ENCODE measurements at places on chromosomes 2 and 18. TPM values are rescaled to one million over a fixed set of nuclear protein-coding genes. Genes with fewer than 3 reads are reported as not detected.
A peak's percentile ranks its signal among the peaks of the same experiment; 100 is the strongest.

The DAPL1 gene
- not detected for total RNA-seq

- peaks cover 7% of the 10 kb centered on the region for H3K27me3 ChIP-seq
- no peak for DNase-seq
- H3K36me3 ChIP-seq: no peaks in the 10 kb centered on the region
Measured at GRCh38 chr2:98350411-98350810, 4.2 kb downstream of the CNGA3 start.

DNA sequence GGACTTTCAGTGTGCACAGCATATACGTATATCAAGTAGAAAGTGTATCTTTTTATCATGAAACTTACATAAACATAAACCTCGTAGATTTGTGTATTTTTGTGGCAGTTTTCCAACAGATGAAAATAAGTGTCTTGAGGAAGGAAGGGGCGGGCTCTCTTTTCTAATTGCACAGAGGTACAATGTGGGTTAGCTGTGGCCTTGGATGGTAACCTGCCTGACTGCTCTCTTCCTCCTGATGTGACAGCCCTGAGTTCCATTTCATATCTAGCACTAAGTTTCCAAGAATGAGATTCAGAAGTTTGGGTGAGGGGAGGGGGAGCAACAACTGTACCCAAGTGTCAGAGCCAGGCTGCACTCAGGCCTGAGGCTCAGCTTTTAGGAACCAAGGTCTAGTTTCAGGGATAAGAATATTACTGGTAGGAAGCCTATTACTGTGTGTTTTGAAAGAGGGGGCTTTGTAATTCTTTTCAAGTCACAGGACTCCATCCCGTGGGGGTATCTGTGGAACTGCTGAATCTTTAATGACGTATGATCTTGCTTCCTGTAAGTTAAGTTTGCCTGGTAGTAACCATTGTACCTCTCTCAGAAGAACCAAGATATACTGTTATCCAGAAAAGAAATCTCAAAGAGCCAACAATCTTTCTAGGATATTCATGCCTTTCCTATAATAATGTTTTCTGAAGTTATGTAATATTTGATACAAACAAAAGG is 483.7 kb downstream of the PTPRM start:
- H3K4me1 ChIP-seq: no peaks in the 10 kb centered on the region
- no peak overlapping the region for H3K4me3 ChIP-seq
- H3K36me3 ChIP-seq: no peaks in the 10 kb centered on the region
- H3K27ac ChIP-seq: no peak overlapping the region

DNA sequence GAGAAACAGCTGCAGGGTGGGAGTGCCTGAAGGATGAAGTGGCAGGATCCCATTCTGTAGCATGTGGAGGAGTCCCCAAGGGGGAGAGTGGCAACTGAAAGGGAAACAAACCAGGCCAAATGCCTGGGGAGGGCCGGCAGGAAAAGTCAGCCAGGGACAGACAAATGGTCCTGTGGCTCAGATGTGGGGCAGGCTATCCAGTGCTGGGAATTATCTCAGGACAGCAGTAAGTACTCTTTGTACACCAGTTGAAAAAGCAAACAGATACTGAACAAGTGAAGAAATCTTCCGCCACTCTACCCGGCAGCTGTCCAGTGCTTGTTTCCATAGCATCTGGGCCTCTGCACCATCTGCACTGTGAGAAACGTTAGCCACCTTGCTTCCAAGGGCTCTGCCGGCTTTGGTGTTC is 408.9 kb downstream of the LRATD1 start:
- H3K36me3 ChIP-seq: no peaks in the 10 kb centered on the region
- no peaks in the 10 kb centered on the region for H3K4me1 ChIP-seq
- H3K27ac ChIP-seq: no peak overlapping the region
- peaks cover 4% of the 10 kb centered on the region for H3K27me3 ChIP-seq
- DNase-seq: no peak

- peak overlapping the region; percentile 32 for H3K4me3 ChIP-seq
- H3K27me3 ChIP-seq: no peaks in the 10 kb centered on the region
- H3K36me3 ChIP-seq: no peaks in the 10 kb centered on the region
Measured at GRCh38 chr2:64327510-64328414, 126.2 kb upstream of the LGALSL start.

- no peak for DNase-seq
- no peaks in the 10 kb centered on the region for H3K36me3 ChIP-seq
- H3K27ac ChIP-seq: no peak overlapping the region
- H3K27me3 ChIP-seq: peaks cover 5% of the 10 kb centered on the region
- H3K4me1 ChIP-seq: no peaks in the 10 kb centered on the region
Measured at GRCh38 chr2:237297421-237298150, 116.4 kb downstream of the COL6A3 start.

GRCh38 chr2:43642363-43642762 is 5.3 kb downstream of the PLEKHH2 start:
- H3K4me1 ChIP-seq: peaks cover 4% of the 10 kb centered on the region
- H3K27ac ChIP-seq: no peak overlapping the region
- no peaks in the 10 kb centered on the region for H3K27me3 ChIP-seq
- no peak overlapping the region for H3K4me3 ChIP-seq

DNA sequence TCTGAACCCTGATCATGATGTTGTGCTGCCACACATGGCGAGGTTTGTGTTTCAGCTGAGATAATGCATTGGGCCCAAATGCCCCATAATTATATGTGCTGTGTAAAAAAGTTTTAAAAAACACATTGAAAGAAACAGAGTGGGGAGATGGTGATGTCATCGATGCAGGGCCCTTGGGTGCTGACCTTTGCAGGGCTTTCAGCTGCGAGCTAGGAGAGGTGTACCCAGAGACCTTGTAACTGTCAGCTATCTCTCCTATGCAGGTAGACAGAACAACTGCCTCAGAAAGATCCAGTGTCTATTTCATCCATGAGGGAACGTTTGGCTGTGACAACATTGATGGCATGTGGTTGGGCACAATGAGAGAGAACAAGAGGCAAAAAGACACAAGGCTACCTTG is 286.9 kb upstream of the CELF4 start:
- H3K4me3 ChIP-seq: no peak overlapping the region
- H3K27ac ChIP-seq: no peak overlapping the region
- no peaks in the 10 kb centered on the region for H3K4me1 ChIP-seq

- DNase-seq: no peak
- H3K27me3 ChIP-seq: peaks cover 4% of the 10 kb centered on the region
- no peaks in the 10 kb centered on the region for H3K36me3 ChIP-seq
- H3K4me3 ChIP-seq: no peak overlapping the region
- no peaks in the 10 kb centered on the region for H3K4me1 ChIP-seq
Measured at GRCh38 chr2:130891966-130892365, 55.3 kb downstream of the ARHGEF4 start.

The ATP6V1C2 gene
- total RNA-seq: not detected
